H7 (cell line): ENCODE measurements at places on chromosomes 12 and 14.

DNA sequence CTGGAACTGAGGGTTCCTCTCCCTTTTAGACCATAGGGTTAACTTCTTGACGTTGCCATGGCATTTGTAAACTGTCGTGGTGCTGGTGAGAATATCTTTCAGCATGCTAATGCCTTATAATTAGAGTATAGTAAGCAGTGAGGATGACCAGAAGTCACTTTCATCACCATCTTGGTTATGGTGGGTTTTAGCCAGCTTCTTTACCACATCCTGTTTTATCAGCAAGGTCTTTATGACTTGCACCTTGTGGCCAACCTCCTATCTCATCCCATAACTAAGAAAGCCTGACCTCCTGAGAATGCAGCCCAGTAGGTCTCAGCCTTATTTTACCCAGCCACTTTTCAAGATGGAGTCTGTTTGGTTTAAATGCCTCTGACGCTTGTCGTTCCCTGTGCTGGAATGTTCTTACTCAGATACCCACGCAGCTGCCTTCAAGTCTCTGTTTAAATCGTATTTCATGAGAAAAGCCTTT is 44.2 kb downstream of the BBS10 start:
- no peak for DNase-seq

DNA sequence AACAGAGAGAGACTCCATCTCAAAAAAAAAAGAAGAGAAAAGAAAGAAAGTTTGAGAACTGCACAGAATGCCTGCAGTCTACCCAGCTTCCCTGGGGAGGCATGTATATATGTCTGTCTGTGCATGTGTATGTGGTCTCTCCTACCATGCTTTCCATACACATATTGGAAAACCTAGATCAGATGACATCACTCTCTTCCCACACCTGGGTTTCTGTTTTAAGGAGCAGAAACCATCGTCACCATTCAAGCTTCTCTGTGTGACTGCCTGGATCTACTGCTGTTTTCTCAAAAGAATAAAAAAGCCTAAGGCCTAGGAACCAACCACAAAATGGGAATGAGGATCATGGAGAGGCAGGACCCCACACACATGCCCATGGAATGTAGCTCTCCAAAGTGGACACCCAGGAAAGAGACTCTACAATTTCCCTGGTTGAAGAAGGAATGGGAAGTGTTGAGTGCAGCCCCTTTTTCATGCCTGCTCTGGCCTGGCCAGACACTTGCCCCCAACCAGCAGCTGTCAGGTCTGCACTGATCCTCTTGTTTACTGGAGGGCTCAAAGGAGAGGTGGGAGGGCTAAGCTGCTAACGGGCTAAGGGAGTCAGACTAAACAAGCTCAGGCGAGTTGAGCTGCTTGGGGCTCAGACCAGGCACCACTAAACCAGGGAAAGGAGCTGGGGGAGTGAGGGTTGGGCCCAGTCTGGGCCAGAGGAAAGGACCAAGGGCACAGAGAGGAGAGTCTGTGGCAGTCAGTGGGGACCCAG is 7.7 kb upstream of the PCK2 start:
- DNase-seq, result no peak

DNA sequence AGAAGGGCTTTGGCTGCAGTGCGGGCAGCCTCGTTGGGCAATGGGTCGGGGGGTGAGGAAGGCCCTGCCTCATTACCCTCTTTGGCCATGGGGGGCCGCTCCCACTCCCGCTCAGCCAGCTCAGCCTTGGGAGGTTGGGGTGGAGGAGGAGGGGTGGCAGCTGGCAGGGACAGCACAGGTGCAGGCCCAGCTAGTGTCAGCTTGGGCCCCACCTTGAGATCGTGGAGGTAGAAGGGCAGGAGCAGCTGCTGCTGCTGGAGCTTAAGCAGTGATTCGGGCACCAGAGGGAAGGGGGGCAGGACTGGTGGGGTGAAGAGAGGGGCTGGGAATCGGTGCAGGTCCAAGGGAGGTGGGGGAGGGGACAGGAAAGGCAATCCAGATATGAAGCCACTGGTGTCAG is 26.0 kb downstream of the ZFHX2 start:
- peak; percentile 76 for DNase-seq

DNA sequence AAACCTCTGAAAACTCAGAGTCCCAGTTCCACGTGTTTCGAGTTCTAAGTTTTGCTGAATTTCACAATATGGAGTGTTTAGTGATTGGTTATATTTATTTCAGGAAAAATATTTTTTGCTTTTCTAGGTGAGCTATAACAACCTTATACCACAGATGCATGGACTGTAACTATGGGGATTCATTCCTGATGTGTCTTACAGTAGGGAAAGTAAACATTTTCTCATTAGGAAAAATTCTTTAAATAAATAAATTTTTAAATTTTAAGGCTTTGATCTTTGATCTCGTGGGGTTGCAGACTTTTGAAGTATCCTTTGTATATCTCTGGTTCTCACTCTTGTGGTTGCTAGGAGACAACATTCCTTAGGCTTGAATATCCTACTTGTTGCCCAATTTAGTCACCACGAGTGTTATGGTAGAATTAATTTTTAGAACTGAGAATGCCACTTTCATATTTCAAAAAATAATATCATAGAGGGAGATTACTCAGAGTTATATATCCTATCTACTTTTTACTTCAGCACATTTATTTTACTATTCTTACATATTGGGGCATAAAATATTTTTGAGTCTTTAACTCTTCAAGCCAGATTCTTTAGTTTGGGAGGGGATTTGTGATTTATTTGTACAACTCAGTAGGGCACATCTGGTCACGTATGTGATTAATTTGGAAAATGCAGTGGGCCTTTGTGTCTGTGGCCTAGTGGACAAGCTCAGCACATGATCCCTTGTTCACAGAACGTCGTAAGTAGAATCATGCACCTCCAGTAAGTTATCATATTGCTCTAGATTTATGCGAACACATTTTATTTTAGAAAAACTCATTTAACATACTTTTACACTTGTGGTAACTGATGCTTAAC is 224.0 kb downstream of the TTC6 start:
- no peak for DNase-seq

DNA sequence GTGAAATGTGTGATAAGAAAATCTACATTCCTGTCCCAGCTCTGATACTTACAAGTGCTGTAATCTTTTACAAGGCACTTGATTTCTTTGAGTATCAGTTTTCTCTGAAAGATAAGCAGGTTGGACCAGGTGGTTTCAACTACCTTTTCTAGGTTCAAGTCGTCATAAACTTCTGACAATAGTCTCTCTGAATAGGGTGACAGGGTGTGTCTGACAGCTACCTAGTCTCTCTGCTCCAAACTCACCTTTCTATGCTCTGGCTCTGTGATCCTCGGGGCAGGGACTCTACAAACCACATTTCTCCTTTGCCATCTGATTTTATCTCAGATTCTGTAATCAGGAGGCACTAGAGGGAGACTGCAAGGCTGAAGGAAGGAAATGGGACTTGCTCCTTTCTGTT is 137.7 kb upstream of the SYT1 start:
- no peak for DNase-seq

GRCh38 chr12:127509066-127509778 is 757.7 kb upstream of the TMEM132C start:
- no peak for DNase-seq

DNA sequence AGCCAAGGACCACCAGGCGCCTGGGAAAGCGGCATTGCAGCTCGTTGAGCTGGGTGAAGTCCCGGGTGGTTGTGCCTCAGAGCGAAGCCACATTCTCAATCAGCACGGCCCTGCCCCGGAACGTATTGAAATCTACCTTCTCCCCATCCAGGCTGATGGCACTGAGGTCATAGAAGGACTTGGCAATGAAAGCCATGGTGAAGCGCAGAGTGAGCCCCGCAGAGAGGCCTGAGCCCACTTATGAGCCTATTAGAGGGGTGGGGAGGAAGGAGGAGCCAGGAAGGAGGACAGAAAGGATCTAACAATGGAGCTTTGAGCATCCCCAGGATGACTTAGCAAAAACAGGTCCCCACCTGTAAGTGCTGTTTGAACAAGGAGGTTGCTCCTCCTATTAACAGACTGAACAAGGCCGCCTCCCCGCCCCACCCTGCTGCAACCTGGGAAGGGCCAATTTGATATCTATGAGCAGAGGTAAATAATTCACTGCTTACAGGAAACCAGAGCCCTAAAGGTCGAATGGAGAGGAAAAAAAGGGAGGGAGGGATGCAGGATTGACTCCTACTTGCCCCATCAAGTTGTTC is at the start of gene GPX2:
Gene GPX2, minus strand, starts transcription at position 215 of the 581 bp plus-strand sequence. Its CDS starts 19 bp downstream, at position 196.
- DNase-seq, result no peak

- no peak for DNase-seq
These were observed 8.0 kb upstream of the SERPINA12 start for GRCh38 chr14:94517248-94517640.

DNA sequence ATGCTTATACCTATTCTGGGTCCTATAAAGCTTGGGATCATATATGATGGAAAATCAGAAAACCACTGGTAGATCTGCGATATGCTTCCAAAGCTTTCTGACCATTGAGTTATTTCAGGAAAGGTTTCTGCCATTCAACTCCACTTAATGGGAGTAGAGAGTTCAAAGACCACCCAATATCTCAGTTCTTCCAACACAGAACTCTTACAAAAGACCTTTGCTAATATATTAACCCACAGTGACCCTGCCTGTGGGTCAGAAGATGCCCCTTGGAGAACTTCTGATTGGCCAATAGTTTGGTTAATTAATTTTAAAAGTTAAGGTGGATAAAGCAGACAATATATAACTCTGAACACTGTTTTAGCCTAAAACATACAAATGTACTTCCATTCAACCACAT is 213.0 kb downstream of the IPO8 start:
- DNase-seq, result no peak

- DNase-seq, result no peak
These were observed 124.4 kb downstream of the MED13L start for GRCh38 chr12:116153113-116153512.

DNA sequence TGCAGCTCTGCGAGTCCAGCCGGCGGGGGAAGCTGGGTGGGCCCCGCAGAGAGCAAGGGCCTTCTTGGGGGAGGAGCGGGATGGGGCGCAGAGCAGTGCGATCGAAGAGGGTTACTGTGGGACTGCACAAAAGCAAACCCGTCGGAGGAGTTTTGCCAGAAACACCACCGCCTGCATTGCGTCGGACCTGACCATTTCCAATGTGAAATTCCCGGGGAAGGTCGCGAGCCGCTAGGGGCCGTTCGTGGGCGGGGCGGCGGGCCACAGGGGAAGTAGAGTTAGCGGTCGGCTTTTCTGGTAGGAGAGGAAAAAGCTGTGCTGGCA is 333 bp upstream of the KCNA1 start:
- peak; percentile 61 for DNase-seq

DNA sequence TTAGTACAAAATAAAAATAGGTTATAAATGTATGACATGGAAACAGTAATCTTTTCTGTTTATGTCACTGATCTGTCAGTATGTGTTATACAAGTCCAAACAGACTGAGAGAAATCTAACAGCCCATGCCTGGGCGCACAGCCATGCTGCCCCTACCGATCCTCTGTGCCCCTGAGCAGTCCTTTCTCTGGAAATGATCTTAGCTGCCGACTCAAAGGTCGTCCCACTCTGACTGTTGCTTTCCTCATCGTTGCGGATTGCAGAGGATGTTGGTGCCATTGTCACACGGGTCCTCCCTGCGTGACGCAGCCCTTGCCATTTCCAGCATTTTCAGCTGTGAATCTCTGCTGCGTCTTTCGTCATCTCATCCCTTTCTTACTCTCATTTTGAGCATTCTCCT is 82.9 kb upstream of the DYNC1H1 start:
- DNase-seq, result no peak

GRCh38 chr12:131841547-131841946 is 13.4 kb downstream of the MMP17 start:
- no peak for DNase-seq

DNA sequence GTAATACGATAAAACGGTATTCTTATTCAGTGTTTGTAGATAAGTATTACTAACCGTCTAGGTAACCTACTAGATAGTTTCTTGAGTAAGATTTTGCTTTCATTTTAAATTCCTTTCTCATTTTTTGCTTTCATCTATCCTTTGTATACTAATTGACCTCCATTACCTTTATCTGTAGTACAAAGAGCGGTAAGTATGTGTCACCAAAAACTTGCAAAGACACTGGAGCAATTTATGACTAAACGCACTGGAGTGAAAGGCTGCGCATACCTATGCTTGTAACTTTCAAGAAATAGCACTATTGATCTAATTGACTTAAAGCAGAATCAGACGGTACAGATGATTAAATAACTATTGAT is 1.7 kb downstream of the ARHGAP5 start:
- DNase-seq, result no peak

GRCh38 chr12:88579161-88579517 is 1.1 kb downstream of the KITLG start:
- DNase-seq, result peak; percentile 63

DNA sequence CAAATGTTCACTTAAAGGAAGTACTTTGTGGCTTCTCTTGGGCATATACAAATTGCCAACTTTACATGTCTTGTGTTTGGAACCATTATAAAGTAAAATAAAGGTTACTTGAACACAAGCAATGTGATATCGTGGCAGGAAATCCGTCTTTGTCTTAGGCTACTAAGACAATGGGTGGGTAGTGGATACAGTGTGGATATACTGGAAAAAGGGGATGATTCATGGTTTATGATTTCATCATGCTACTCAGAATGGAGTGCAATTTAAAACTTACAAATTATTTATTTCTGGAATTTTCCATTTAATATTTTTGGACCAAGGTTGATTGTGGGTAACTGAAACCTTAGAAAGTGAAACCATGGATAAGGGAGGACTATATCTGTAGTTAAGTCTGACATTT is 48.4 kb downstream of the MYRFL start:
- DNase-seq, result no peak

- DNase-seq, result no peak
These were observed 157.9 kb upstream of the FKBP4 start for GRCh38 chr12:2636741-2637340.

DNA sequence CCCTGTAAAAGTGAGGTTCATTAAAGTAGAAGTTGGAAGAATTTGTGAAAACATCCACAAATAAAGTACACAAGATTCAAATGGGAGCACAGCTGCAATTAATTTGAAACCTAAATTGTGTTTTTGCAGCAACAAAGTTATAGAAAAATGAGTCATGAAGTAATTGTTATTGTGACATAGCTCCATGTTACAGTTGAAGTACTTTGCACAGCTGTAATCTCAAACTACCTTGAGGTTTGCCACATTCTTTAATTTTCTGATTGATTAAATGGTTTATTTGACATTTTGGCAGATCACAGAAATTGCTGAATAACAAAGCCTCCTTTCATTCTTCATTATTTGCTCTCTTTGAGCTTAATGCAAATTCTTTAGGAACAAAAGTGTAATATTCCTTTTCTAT is 111.3 kb downstream of the RMST start:
- DNase-seq, result no peak

DNA sequence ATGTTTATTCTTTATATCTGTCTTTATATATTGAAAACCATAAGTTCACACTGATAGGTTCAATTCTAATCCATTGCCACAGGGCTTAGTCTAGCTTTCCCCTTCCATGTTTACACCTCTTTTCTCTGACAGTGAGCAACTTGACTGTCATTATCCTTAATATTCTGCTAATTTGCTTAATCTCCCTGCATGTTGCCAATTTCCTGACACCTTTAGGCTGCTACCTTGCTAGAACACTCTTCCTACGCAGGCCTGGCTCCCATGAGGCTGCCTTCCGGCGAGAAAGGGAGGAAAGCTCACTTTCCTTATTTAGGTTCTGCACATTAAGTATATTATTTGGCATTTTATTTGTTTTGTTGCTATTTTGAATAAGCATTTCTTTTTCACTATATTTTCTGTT is 12.8 kb upstream of the FRS2 start:
- DNase-seq, result no peak
